Esophagus mucosa (tissue), 1 donor: ENCODE measurements at places on chromosomes 1 and 21.

DNA sequence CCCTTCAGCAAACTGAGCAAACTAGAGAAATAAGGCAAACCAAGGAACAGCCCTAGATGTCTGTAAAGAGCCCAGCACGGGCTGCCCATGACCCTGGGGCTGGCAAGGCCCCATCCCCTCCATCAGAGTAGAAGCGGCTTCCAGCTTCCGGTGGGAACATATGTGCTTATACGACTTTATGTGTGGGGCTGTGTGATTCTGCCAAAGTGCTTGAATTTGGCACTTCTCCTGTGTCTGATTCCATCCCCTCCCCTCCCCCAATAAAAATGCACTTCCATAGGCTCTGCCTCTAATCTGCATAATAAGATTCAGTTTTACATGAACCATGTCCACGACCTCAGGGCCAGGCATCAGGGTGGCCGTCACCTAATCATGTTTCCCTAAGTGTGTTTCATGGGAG, 236.6 kb downstream of the DSCAM start:
- no peak for ATAC-seq

DNA sequence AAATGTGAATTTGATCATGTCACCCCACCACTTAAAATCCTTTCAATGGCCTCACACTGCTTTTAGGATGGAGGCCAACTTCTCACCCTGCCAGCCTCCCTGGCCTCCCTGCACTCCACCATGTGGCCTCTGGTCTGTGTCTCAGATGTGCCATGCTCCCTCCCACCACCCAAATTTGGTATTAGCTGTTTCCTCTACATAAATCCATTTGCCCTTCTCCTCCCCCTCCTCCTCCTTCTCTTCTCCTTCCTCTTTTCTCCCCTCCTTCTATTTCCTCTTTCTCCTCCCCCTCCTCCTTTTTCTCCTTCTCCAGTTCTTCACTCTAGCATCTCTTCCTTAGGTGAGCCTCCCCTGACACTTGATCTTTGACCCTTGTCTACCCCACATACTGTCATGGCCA, 16.7 kb upstream of the GUCA2B start:
- no peak for ATAC-seq

DNA sequence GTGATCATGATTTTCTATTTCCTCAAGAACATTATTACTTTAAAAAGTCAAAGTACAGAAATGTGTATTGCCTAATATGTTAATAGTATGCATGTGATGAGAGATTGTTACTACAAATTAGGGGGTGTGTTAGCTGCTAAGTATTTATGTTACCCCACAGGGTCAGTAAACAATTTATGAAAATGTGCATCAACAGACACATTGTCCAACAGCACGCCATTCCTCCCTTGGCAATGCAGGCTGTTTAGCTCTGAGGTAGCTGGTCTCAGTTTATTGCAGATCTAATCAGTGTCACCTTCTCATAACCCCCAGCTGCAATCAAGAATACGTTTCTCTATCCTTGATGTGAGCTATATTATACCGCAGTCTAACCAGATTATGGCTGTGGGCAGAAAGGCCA, 99.4 kb downstream of the TNR start:
- no peak for ATAC-seq

- no peak for ATAC-seq
Observed at GRCh38 chr1:228736844-228737445, 1.7 kb downstream of the RHOU start.

DNA sequence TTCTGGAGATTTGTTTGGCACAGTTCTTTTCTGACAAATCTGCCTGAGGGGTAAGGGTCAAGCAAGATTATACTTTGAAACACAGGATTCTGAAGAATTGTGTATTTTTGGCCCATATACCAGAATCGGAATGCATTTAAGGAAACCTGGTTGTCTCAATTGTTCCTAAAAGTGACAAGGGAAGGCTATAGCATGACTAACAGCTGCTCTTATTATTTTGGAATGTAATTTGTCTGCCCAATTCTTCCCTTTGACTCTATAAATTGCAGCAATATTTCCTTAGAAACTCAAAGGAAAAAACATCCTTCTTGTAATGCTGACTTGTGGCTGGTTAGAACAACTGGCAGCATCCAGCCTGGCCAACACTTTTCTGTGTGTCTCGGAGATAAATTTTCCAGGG, 15.8 kb upstream of the VCAM1 start:
- no peak for ATAC-seq

DNA sequence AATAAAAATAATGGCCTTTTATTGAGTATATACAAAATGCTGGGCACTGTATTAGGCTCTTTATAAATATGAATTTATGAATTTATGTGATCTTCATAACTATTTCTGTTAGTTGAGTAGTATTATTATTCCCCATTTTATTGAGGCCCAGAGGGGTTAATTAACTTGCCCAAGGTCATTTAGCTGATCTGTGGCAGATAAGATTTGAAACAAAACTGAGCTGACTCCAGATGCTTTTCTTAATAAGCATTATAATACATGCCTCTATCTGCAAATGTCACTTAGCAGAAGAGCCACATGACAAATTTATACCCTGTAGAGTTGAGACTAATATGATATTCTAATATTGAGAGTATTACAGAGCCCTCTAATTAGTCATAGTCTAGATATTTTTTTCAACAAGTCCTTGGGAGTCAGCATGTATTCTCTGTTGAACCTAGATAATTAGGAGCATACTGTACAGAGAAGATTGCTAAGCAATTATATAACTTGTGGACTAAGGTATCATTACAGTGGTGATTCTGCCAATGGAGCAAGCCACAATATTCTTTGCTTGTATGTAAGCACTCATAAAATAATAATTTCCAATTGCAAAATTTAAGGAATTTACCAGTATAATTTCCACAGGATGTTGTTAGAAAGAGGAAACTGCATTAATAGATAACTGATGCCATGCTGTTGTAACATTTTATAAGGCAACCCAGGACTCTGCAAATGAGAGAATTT, 112.0 kb downstream of the LRRC40 start:
- no peak for ATAC-seq

- no peak for ATAC-seq
Observed at GRCh38 chr21:41008974-41009373, 159.0 kb upstream of the BACE2 start.

DNA sequence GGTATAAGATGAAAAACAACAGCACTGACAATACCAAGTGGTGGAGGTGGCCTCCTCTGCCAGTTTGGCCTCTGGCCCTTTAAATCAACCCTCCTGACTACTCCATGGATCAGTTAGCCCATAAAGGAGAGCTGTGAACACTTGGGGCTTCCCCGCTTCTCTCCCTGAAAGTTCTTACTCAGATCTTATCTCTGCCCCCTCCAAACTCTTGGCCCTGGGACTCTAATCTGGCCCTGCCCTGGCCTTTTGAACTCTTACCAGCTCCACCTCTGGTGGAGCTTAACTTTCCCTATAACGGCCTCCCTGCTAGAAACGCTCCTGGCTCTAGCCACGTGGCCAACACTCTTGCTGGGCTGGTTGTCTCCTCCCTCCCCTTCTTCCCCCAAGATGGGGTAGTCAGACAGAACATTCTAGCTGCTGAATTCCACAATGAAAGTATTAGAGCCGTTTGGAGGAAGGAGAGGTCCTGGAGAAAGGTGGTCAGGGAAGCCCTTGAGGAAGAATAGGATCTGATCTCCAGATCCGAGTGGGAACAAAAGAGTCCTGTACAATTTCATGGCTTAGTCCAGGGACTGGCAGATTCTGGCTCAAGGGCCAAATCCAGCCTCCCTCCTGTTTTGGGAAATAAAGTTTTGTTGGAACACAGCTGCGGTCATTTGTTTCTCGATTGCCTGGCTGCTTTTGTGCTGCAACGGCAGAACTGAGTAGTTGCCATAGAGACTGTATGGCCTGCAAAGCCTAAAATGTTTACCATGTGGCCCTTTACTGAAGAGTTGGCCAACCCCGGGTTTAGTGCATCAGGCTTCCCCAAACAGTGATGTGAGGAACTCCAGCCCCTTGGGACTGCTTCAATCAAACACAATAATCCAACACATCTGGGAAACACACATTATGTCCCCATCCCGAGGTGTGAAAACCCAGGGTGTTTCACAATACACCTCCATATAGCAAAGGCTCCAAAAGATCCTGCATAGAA, 9.5 kb upstream of the PIGR start:
- ATAC-seq, result peak; percentile 4

DNA sequence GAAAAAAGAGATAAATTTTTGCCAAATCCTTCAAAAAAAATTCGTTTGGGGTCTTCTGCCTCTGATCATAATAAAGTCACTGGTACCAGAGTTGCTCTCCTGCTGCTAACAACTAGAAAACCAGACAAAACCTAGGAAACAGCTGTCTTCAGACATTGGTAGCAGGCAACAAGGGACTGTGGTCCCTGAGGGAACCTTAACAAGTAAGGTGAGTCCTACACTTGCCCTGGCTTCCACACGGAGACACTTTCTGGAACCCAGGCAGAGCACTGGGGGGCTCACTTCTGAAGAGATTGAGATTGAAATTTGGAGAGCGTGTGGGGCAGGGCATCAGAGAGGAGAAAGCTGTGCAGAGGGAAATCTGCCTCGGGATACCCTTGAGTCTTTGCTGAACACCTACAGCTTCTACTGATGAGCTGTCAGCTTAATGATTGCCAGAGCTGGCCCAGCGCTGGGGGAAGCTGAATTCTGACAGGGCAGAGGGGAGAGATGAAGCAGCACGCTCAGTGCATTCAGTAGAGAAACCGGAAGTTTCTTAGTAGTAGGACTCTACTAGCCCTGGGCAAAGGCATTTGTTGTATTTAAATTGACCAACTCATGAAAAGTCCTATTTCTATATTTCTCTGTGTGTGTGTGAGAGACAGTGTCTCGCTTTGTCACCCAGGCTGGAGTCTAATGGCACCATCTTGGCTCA, 18.5 kb upstream of the FAM89A start:
- ATAC-seq, result no peak

DNA sequence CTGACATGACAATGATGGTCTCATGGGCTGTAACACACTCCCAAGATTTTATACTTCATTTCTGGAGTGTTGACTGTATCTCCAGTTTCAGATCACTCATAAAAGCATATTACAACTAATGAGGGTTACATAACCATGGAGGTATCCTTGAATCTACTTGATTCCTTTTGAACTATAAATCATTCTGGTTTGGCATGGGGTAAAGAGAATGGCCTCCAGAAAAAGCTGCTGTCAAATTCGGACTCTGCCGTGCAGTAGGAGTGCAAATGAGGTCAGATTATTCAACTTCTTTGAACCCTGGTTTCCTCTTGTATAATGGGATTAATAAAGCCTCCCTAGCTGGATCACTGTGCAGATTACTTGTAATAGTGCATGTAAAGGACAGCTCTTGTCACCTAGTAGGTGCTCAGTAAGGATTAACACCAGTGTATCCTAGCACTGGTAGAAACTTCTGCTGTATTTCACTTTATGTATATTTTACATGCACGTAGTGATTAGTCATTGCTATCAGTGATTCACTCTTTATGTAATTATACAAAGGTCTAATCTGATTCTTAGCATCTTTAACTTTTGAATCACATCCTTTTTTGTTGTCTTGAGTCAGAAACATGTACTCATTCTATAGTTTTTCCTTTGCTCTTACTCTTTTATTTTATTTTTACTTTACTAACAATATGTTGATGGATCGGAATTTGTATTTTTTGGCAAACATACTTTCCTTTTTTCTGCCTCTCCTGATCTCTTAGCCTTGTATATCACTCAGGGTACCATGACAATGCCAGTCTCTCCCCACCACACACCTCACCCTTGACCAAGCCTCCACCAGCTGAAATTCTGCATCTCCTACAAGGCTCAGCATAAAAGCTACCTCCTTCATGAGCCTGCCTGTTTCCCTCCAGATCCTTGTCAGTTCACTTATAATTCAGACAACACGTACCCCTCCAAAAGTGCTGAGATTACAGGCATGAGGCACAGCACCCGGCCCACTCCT, 3.2 kb downstream of the LRRC8C start:
- no peak for ATAC-seq

DNA sequence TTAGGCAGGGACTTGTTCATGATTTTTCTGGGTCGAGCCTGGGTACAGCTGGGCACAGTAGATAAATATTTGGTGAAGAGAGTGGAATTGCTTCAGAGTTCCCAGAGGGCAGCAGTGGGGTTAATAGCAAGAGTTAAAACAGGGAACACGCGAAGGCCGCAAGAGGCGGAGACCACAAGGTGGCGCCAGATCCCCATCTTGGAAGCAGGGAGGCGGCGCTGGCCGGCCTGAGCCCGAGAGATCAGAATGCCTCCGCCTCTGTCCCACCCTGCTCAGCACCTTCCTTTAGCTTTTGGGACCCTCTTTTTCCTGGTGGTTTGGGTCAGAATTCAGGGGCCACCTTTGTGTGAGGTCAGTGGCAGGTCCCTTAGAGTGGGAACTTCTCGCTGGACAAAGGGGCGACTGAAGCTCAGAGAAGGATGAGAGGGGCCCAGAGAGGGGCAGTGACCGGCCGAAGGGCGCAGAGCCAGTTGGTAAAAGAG, 6.5 kb upstream of the PADI2 start:
- ATAC-seq, result peak; percentile 80

- no peak for ATAC-seq
Observed at GRCh38 chr1:76292418-76293184, 218.1 kb downstream of the ST6GALNAC3 start.

DNA sequence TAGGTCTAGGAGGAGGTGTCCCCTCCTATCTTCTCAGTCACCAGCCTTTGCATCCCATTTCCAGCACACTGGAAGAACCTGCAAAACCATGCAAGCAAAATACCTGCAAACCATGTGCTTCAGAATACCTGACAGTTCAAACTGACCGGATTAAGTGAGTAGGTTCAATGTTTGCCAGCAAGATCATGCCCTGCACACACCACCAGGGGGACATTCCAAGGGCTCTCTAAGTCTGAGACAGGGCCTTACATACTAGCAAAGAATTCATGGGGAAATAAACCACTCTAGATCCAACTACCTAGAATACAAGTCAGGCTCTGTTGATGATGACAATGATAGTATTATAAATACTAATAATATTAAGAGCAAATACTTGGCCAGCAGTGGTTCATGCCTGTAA, 27.6 kb downstream of the INPP5B start:
- ATAC-seq, result peak; percentile 60

DNA sequence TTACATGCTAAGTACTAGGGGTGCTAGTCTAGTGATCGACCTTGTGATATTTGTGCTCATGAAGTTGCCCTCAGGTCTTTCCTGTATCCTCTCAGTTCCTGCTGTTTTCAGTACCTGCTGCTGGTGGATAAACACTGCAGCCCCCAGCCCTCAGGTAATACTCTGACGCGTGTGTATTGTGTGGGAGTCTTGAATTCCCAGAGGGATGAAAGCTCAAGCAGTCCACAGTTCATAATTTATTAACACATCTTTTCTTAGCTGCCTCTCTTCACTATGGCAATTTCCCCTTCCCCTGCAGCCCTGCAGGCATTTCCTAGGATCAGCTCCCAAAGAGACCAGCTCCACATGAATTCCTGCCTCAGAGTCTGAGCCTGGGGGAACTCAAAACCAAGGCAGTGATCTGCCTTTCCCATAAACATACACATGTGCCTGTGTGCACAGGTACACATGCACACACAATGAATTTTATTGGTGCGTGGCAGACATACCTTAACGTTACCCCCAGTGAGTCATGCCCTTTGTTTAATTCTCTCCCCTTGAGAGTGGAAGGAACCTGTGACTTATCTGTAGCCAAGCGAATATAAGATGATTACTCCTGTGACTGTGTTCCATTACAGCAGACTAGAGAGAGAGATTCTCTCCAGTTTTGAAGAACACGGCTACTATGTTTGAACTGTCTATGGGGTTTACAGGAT, 14.1 kb upstream of the HMGCS2 start:
- ATAC-seq, result peak; percentile 94

GRCh38 chr1:81682490-81682889, 118.2 kb upstream of the ADGRL2 start:
- ATAC-seq, result no peak

GRCh38 chr1:214584805-214585766, 17.9 kb upstream of the CENPF start:
- peak; percentile 79 for ATAC-seq

- ATAC-seq, result peak; percentile 87
Observed at GRCh38 chr1:167430134-167430848, 88.0 kb downstream of the CD247 start.

GRCh38 chr1:154578058-154578418, 10.5 kb downstream of the CHRNB2 start:
- peak; percentile 34 for ATAC-seq
